Stimulated activated CD4-positive, alpha-beta T cell treated with anti-CD3 and anti-CD28 coated beads, Interleukin-4, amount 100 ng/mL, for 24 hours (primary cell): ENCODE measurements at places on chromosomes 6 and 20.

DNA sequence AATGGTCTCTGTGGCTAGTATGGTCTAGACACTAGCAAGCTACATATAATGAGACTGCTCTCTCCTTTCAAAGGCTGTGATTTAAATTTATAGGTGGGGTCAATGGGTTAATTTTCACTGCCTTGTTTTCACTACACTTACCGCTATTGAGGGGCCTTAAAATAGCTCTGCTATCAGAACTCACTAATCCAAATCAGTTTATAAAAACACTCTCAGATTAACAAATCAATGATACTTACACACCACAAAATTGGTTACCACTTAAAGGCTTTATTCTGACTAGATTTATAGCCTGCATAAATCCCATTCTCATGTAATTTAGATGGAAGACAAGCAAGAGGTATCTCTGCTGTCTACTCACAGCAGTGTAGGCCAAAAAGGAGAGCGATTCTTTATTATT, 313.0 kb upstream of the AGPAT4 start:
- DNase-seq: no peak

DNA sequence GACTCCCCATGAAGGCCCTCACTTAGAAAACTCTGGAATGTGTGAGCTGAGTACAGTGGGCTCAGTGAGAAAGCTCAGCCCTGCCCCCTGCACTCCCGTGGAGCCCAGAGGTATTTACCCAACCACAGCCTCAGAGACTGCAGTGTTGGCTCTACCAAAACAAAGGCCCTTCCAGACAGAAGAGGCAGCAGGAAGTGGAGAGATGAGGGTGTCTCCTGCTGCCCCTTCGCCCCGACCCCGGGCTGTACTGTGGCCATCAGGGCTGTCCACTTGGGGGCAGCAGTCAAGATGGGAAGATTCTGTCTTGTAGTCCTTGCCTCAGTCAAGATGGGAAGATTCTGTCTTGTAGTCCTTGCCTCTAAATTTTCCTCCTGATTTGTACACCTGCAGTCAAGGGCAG, 341.3 kb downstream of the TAF4 start:
- no peak for DNase-seq

- no peak for DNase-seq
Observed at GRCh38 chr6:16241321-16241689, 2.9 kb downstream of the GMPR start.

- no peak for DNase-seq
Observed at GRCh38 chr6:157406661-157407060, 25.7 kb downstream of the ZDHHC14 start.

DNA sequence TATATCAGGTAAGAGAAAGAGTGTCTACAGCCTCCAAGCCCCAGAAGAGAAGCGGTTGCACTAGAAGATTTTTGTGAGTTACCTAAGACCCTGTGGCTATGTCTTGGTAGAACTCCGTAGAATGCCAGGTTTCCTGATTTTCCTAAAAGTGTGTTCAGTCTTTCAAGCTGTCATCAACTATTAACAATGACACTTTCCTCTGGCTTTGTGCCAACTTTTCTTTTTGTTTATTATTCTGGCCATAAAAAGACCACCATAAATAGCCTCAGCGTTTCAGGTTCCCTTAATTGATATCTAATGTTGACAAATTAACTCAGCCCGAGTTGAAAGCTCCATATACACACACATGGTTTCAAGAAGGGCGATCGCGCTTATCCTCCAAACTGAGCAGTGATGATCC, 1.2 kb downstream of the PAK5 start:
- no peak for DNase-seq

GRCh38 chr6:108883172-108883571, 35.0 kb downstream of the ARMC2 start:
- no peak for DNase-seq

- no peak for DNase-seq
Observed at GRCh38 chr6:105593805-105594671, 191.2 kb upstream of the PREP start.

- DNase-seq: no peak
Observed at GRCh38 chr6:64034910-64035655, 399.5 kb downstream of the PHF3 start.

DNA sequence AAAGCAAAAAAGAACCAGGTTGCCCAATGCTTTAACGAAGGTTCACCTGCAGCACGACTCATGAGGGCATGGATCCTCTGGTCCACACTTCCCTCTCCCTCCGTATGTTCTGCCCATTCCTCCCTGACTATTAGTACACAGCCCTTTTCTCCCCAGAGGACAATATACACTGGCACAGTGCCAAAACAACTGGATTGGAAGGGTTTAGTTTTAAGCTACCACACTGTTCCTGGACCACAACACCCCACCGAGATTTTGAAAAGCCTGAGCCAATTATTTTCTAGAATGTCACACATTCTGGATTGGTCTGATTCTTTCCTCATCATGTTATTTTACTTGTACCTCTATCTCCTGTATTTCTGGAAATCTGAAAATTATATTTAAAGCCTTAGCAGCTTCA, 2.9 kb upstream of the AKAP7 start:
- DNase-seq: no peak

GRCh38 chr20:9233804-9234203, 164.9 kb downstream of the PLCB4 start:
- DNase-seq: no peak

- DNase-seq: no peak
Observed at GRCh38 chr6:130233330-130233729, 10.6 kb upstream of the SAMD3 start.

GRCh38 chr6:100266494-100267401, 198.0 kb downstream of the SIM1 start:
- DNase-seq: no peak

GRCh38 chr6:5384276-5384675, 123.0 kb downstream of the FARS2 start:
- no peak for DNase-seq

DNA sequence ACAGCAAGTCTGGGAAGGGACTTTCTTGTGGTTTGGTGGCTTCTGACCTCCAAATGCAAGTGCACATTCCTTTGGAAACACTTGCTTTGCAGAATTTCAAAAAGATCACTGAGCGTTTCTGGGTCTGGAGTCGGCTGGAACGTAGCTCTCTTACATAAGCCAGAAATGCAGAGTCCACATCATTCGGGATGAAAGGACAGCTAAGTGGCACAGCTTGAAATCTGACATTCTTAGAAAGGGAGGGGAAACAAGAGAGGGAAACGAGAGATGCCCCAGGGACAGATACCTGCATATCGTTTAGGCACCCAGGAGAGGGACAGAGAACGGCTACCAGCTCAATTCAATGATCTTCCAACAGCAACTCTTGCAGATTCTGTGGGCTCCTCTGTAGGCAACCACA, 118.7 kb downstream of the NFATC2 start:
- no peak for DNase-seq
